Psoas muscle (tissue), 8 donors: ENCODE measurements at places on chromosomes 3 and 15.

- DNase-seq, result no peak
Measured at GRCh38 chr3:177444696-177445095, 247.4 kb upstream of the TBL1XR1 start.

GRCh38 chr3:158790901-158791589 lies 10.8 kb upstream of the MFSD1 start:
- no peak for DNase-seq

GRCh38 chr3:113287111-113287802 lies 75.9 kb downstream of the BOC start:
- no peak for DNase-seq

- DNase-seq, result no peak
Measured at GRCh38 chr15:20358779-20359414, 182.7 kb downstream of the GOLGA6L6 start.

- DNase-seq, result no peak
Measured at GRCh38 chr3:195868866-195869412, 39.4 kb downstream of the TNK2 start.

- DNase-seq, result peak; percentile 79
Measured at GRCh38 chr3:125042725-125043406, 12.9 kb downstream of the HEG1 start.

DNA sequence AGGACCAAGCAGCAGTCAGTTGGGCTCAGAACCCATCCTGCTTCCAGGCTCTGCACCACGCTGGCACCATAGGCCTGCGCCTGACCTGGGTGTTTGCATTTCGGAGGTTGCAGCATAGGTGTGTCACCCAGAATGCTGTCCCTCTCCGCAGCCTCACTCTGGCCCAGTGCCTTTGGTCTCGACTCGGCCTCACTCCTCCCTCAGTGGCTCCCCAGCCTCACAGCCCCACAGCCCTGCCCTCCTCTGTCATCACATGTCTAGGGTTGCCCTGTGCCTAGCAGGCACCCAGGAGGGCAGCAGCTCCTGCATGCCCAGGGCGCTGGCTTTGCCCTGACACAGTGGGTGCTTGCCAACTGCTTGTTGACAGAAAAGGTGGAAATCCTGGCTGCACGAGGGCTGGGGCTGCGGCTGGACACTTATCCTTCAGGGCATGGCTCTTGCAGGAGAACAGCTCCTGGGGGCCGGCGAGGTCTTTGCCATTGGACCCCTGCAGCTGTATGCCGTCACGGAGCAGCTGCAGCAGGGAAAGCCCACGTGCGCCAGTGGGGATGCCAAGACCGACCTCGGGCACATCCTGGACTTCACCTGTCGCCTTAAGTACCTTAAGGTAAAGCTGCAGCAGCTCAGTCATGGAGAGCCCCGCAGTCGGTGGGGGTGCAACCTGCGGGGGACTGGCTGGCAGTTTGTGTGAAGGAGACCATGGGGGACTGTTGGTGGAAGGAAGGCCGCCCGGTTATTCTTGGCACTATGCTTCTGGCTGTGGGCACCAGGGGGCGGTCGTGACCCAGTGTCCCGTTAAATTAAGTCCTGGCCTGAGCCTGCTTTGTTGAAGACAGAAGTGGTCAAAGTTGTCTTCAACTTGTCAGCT lies 16.2 kb downstream of the NISCH start:
- DNase-seq, result peak; percentile 83

- DNase-seq, result no peak
Measured at GRCh38 chr3:10707400-10708215, 108.4 kb upstream of the SLC6A11 start.

DNA sequence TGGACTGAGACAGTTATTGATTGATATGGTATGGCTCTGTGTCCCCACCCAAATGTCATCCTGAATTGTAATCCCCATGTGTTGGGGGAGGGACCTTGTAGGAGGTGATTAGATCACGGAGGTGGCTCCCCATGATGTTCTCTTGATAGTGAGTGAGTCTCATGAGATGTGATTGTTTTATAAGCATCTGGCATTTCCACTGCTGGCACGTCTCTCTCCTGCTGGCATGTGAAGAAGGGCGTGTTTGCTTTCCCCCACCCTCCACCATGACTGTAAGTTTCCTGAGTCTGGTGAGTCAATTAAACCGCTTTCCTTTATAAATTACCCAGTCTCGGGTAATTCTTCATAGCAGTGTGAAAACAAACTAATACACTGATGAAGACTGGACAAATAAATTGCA lies 105.6 kb upstream of the MELTF start:
- DNase-seq, result no peak

- no peak for DNase-seq
Measured at GRCh38 chr3:159238646-159239045, 436.8 kb downstream of the MFSD1 start.

DNA sequence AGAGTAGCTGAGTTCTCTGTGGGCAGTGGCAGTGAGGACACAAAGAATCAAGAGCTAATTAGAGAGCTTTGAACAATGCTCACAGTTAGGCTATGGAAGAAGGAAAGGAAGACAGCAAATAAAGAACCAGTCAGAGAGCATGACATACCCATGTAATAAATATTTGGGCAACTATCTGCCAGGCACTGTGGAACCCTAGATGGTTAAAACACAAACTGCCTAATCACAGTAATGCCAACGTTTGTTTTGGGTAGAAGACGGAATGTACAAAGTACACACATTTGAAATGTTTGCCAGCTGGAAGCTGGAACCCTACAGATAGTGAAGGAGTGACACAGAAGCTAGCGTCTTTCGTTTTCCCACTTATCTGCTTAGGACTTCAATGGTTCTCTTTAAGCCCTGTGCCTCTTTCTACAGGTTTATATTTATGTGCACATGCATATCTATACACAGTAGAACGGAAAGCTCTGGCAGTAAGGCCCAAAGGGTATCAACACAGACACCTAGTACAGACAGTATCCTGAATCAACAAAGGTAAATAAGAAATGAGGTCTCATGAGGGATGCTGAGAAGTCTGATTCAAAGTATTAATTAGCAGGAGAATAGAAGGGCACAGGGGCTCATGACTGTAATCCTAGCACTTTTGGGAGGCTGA lies 44.6 kb downstream of the ANKRD28 start:
- DNase-seq, result no peak

DNA sequence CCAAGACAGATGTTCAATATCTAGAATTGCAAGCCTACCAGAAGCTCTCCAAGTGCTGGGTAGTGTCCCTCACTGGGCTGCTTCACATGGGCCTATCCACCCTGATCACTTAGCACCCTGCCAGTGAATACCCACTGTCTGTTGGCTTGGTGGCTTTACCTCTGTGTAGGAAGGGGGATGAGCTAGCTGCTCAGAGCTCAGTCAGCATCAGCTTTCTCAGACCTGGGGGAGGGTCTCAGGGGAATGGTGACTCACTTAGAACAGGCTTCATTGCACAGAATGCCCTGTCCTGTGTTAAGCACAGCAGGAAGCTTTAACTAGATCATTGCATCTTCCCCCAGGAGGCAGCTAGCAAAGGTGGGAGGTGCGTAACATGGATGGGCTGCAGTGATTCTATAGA lies 209.8 kb downstream of the PDCD6IP start:
- DNase-seq, result no peak

DNA sequence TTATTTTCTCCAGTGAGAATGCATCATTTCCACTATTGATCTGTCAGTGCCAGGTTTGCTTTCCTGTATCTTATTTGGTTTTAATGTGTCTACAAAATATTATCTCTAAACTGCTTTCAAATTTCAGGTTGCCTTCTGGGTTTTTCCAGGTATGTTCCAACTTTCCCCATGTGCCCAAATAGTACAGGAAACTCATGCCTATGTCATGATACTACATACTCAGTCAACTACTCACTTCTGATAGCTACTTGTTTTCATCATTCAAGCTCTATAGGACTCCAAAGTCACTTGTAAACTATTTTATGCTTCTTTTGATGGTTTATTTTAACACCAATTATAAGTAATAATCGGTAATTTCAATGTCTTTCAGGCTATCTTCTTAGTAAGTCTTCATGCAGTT lies 134.8 kb upstream of the TTC14 start:
- DNase-seq, result no peak

- DNase-seq, result no peak
Measured at GRCh38 chr3:106034313-106034712, 165.5 kb upstream of the CBLB start.

DNA sequence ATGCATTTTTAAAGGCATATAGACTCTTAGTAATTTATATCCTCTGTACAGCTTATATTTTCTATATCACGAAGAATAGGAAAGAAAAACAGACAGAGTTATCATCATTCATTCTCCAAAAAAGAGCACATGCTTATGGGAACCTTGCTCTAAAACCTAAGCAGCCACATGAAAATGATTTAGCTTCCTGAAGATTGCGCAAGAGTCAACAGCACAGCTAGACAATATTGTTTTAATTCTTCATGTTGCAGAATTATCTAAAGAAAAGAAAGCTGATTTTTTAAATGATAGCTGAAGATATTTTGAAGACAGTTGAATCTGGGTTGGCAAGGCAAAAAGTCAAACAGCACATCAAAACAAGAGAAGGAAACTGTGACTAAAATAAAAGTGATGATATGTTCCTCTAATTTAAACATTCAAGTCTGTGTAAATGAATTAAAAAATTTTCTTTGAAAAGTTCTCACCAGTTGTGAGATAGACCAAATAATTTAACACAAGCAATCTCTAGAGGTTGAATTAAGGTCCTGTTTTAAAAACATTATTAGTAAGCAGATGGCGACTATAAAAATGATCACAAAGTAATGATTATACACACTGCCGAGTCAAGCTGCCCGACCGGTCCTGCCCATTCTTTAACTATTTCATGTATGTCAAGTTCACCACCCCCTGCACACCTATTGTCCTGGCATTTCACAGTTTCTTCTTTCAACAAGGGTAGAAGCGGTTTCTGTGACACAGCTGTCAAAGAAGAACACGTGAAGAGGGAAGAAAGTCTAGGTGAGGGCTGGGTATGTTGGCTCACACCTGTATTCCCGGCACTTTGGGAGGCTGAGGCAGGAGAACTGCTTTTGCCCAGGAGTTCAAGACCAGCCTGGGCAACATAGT lies 74.2 kb upstream of the BHLHE40 start:
- no peak for DNase-seq

- DNase-seq, result no peak
Measured at GRCh38 chr15:33699691-33700447, 268.4 kb upstream of the CHRM5 start.

GRCh38 chr3:55330756-55331155 lies 156.3 kb downstream of the WNT5A start:
- no peak for DNase-seq

DNA sequence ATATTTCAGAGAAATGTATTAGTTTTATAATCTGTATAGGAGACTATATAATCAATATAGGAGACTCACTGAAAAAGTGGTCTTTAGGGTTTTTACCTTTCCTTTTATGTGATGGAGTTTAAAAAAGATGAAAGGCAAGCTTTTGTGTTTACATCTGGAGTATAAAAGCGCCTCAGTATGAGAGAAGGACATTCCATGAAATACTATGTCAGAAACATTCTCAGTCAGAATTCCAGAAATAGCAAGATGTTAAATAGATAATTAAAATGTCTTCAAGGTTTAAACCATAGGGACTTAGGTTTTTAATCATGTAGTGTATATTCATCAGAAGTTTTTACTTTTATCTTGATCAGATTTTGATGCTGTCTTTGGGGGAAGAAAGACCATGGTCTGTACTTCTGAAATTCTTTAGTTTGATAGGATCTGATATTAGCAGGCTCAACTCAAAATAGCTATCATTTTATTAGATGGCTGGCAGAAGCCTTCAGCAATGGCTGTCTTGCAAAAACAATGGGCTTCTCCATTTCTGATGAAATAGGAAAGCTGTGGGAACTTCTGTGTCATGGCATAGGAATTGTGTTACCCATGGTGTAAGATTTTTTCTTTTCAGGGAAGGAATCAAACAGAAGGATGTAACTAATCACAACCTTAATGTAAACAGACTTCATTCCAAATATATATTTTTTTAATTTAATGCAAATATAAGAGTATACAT lies 209.6 kb upstream of the PLSCR5 start:
- no peak for DNase-seq

- peak; percentile 89 for DNase-seq
Measured at GRCh38 chr3:48435774-48436476, 4.0 kb downstream of the CCDC51 start.

DNA sequence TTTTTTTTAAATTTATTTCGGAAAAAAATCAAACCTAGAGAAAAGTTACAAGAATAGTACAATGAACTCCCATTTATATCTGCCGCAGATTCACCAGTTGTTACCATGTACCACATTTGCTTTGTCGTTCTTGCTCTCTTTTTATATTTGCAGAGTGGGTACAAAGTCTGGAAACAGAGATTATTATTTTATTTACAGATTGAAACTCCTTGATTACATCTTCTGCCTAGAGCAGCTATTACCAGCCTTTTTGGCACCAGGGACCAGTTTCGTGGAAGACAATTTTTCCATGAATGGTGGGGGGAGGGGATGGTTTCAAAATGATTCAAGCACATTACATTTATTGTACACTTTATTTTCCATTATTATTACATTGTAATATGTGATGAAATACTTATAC lies 8.3 kb downstream of the MEF2A start:
- no peak for DNase-seq

- no peak for DNase-seq
Measured at GRCh38 chr3:194203482-194204041, 67.6 kb downstream of the HES1 start.

GRCh38 chr3:180802837-180803236 lies 109.6 kb upstream of the FXR1 start:
- DNase-seq, result no peak

DNA sequence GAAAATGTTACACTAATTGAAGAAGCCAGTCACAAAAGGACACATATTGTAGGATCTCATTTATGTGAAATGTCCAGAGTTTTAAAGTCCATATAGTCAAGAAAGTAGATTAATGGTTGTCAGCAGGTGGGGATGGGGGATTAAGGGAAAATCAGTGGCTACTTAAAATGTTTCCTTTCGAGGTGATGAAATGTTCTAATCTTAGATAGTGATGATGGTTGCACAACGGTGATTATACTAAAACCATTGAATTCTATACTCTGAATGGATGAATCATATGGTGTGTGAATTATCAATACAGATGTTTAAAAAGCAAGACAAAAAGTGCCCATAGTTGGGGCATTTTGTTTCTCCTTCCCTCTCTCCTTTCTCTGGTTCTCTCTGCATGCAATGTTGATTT lies 164.6 kb downstream of the ATG7 start:
- DNase-seq, result no peak

GRCh38 chr15:30922480-30923311 lies 19.0 kb downstream of the FAN1 start:
- no peak for DNase-seq

GRCh38 chr3:185473290-185473815 lies 25.5 kb downstream of the TMEM41A start:
- DNase-seq, result no peak

DNA sequence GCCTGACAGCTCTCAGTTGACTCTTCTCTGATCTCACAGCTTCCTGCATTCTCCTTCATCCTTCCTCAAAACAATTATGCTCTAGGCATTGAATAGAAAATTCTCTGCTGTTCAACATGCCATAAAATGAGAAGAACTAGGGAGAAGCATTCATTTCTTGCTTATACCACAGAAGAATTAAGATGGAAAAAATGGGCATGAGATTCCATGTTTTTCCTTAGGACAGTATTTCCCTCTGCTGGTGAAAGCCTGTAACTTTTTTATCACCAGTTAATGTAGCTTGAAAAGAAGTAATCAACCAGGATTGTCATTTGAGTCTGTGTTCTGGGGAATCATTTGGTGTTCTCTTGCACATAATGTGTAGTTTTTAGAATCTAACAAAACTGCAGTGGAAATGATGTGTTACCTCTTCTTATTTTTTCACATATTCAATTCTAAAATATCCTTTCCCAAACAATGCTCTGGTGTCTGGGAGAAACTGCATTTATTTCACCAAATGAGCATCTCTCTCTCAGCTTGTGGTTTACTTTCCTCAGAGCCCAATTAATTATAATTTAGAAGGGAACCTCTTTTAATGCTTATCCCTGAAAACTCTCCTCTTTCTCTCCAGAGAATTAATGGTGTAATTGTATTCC lies 92.8 kb upstream of the DCBLD2 start:
- DNase-seq, result no peak
